ENCODE measurements at places on chromosomes 12 and 14. TPM values are rescaled to one million over a fixed set of nuclear protein-coding genes. Genes with fewer than 3 reads are reported as not detected.

The TEDC1 gene
- 6.4 TPM for total RNA-seq

The KCNMB4 gene
- 1.6 TPM for total RNA-seq

The B4GALNT3 gene
- 36.6 TPM for total RNA-seq

The MYH7 gene
- 11,833 TPM for total RNA-seq

The DEGS2 gene
- total RNA-seq: not detected

The STRAP gene
- total RNA-seq: 135 TPM

The BATF gene
- total RNA-seq: 0.84 TPM

The TAS2R31 gene
- 0.41 TPM for total RNA-seq

The CDK17 gene
- total RNA-seq: 16.0 TPM

The OAS1 gene
- 6.1 TPM for total RNA-seq

The ESPL1 gene
- 0.97 TPM for total RNA-seq

The ZNF219 gene
- 49.4 TPM for total RNA-seq

The CNTN1 gene
- 0.73 TPM for total RNA-seq

The BICD1 gene
- 4.2 TPM for total RNA-seq

The DAO gene
- total RNA-seq: not detected

The PIP4P1 gene
- total RNA-seq: 17.2 TPM

The FGF6 gene
- total RNA-seq: not detected

The BDKRB1 gene
- not detected for total RNA-seq

The CCDC196 gene
- total RNA-seq: not detected

The NIN gene
- 22.2 TPM for total RNA-seq

The STAT6 gene
- total RNA-seq: 58.3 TPM

The NKX2-1 gene
- not detected for total RNA-seq

The HIF1A gene
- 53.4 TPM for total RNA-seq

The ASCL1 gene
- not detected for total RNA-seq

The ZBTB42 gene
- total RNA-seq: 5.6 TPM

The SERPINA9 gene
- not detected for total RNA-seq

The CIROP gene
- not detected for total RNA-seq

The KCNJ8 gene
- 57.0 TPM for total RNA-seq

The KRT86 gene
- not detected for total RNA-seq

The SLC39A5 gene
- total RNA-seq: not detected

The IQSEC3 gene
- total RNA-seq: 2.3 TPM

The BIN2 gene
- 2.0 TPM for total RNA-seq

The PNP gene
- total RNA-seq: 7.6 TPM

The VRTN gene
- not detected for total RNA-seq

The PLXNC1 gene
- 3.0 TPM for total RNA-seq

The C12orf54 gene
- not detected for total RNA-seq

The FAM90A1 gene
- total RNA-seq: 0.46 TPM

The NPAS3 gene
- total RNA-seq: 1.9 TPM

The TAS2R14 gene
- 0.38 TPM for total RNA-seq

The C1R gene
- total RNA-seq: 227 TPM

The MGP gene
- 369 TPM for total RNA-seq

The HPD gene
- 2.3 TPM for total RNA-seq

The PLA2G1B gene
- not detected for total RNA-seq

The RAB21 gene
- total RNA-seq: 167 TPM

The B4GALNT1 gene
- total RNA-seq: 7.3 TPM

The AMIGO2 gene
- total RNA-seq: 2.7 TPM

The KRT75 gene
- total RNA-seq: not detected

The PSMB11 gene
- not detected for total RNA-seq

The LHX5 gene
- total RNA-seq: not detected

The FSCB gene
- total RNA-seq: not detected

The LRRC9 gene
- total RNA-seq: 0.19 TPM

The LYZ gene
- total RNA-seq: 49.2 TPM

The SRGAP1 gene
- total RNA-seq: 2.2 TPM

The CRACR2A gene
- total RNA-seq: 4.5 TPM

The NYNRIN gene
- total RNA-seq: 9.5 TPM

The CLEC14A gene
- 32.0 TPM for total RNA-seq

The PLEKHG7 gene
- total RNA-seq: not detected

The BBOF1 gene
- 3.0 TPM for total RNA-seq

All from Right ventricle myocardium inferior (tissue), 1 donor.